Endothelial cell of umbilical vein (primary cell): ENCODE measurements at places on chromosomes 7 and 10. TPM values are rescaled to one million over a fixed set of nuclear protein-coding genes. Genes with fewer than 3 reads are reported as not detected.

The RELN gene
- total RNA-seq, result 0.15 and 1.4 TPM in 2 replicates

The TEX47 gene
- not detected in 2 replicates for total RNA-seq

The PNLIP gene
- total RNA-seq, result not detected in 2 replicates

The SHLD2 gene
- total RNA-seq, result 19.2 and 22.4 TPM in 2 replicates

The OGDH gene
- total RNA-seq, result 81.4 and 88.9 TPM in 2 replicates

The FAM25C gene
- not detected in 2 replicates for total RNA-seq

The AMPH gene
- total RNA-seq, result 8.0 and 9.2 TPM in 2 replicates

The ZNF32 gene
- total RNA-seq, result 14.4 and 14.5 TPM in 2 replicates

The CD36 gene
- total RNA-seq, result 0.58 and 1.2 TPM in 2 replicates

The GPR26 gene
- not detected in 2 replicates for total RNA-seq

The RPA3 gene
- total RNA-seq, result 34.4 and 38.0 TPM in 2 replicates

The CREB3L2 gene
- total RNA-seq, result 89.5 and 93.4 TPM in 2 replicates

The PRSS37 gene
- total RNA-seq, result not detected in 2 replicates

The DRGX gene
- not detected in 2 replicates for total RNA-seq

The VSTM4 gene
- 0.07 and 0.12 TPM in 2 replicates for total RNA-seq

The GPC2 gene
- total RNA-seq, result 17.5 and 20.9 TPM in 2 replicates

The ATRNL1 gene
- not detected in 2 replicates for total RNA-seq

The ANKRD22 gene
- not detected in 2 replicates for total RNA-seq

The CNTNAP2 gene
- total RNA-seq, result not detected in 2 replicates

The CPXM2 gene
- total RNA-seq, result 0.42 and 2.7 TPM in 2 replicates

The FRAT1 gene
- total RNA-seq, result 3.2 and 3.5 TPM in 2 replicates

The INMT gene
- not detected in 2 replicates for total RNA-seq

The CNPY4 gene
- total RNA-seq, result 18.0 and 33.7 TPM in 2 replicates

The UTF1 gene
- not detected in 2 replicates for total RNA-seq

The NACAD gene
- total RNA-seq, result 4.3 and 6.6 TPM in 2 replicates

The VPS37D gene
- 2.0 and 2.4 TPM in 2 replicates for total RNA-seq

The C10orf62 gene
- total RNA-seq, result not detected in 2 replicates

The DHX32 gene
- total RNA-seq, result 29.6 and 31.9 TPM in 2 replicates

The TRIM74 gene
- total RNA-seq, result 0.58 TPM in 1 of 2 replicates, not detected in the other

The LIPJ gene
- total RNA-seq, result 0.09 TPM in 1 of 2 replicates, not detected in the other

The PARG gene
- 25.3 and 27.6 TPM in 2 replicates for total RNA-seq

The IFIT1B gene
- not detected in 2 replicates for total RNA-seq

The IDI1 gene
- 63.0 and 63.6 TPM in 2 replicates for total RNA-seq

The FAM25G gene
- not detected in 2 replicates for total RNA-seq

The WEE2 gene
- total RNA-seq, result not detected in 2 replicates

The CISD1 gene
- total RNA-seq, result 53.0 and 57.3 TPM in 2 replicates

The PDE1C gene
- 2.9 and 3.1 TPM in 2 replicates for total RNA-seq

The SGMS1 gene
- total RNA-seq, result 23.7 and 24.8 TPM in 2 replicates

The HMX2 gene
- not detected in 2 replicates for total RNA-seq

The BICC1 gene
- 0.29 and 0.32 TPM in 2 replicates for total RNA-seq

The HPSE2 gene
- not detected in 2 replicates for total RNA-seq

The LIPF gene
- total RNA-seq, result not detected in 2 replicates

The PRPS1L1 gene
- not detected in 2 replicates for total RNA-seq

The SFRP4 gene
- not detected in 2 replicates for total RNA-seq

The UCN3 gene
- not detected in 2 replicates for total RNA-seq

The PTPRZ1 gene
- not detected in 2 replicates for total RNA-seq

The RADIL gene
- 1.0 and 2.5 TPM in 2 replicates for total RNA-seq

The ASAH2 gene
- total RNA-seq, result 1.1 and 3.4 TPM in 2 replicates

The GPR37 gene
- total RNA-seq, result 2.1 and 2.2 TPM in 2 replicates

The ZNF722 gene
- total RNA-seq, result not detected in 2 replicates

The TNKS2 gene
- 33.3 and 34.0 TPM in 2 replicates for total RNA-seq

The IQCE gene
- 11.3 and 14.5 TPM in 2 replicates for total RNA-seq

The CCDC3 gene
- total RNA-seq, result 1.2 and 1.4 TPM in 2 replicates

The LRIT1 gene
- total RNA-seq, result not detected in 2 replicates

The TBATA gene
- total RNA-seq, result not detected in 2 replicates

The EPDR1 gene
- 0.39 and 0.66 TPM in 2 replicates for total RNA-seq
